ENCODE measurements at places on chromosomes 7 and 10.
A peak's percentile ranks its signal among the peaks of the same experiment; 100 is the strongest.

DNA sequence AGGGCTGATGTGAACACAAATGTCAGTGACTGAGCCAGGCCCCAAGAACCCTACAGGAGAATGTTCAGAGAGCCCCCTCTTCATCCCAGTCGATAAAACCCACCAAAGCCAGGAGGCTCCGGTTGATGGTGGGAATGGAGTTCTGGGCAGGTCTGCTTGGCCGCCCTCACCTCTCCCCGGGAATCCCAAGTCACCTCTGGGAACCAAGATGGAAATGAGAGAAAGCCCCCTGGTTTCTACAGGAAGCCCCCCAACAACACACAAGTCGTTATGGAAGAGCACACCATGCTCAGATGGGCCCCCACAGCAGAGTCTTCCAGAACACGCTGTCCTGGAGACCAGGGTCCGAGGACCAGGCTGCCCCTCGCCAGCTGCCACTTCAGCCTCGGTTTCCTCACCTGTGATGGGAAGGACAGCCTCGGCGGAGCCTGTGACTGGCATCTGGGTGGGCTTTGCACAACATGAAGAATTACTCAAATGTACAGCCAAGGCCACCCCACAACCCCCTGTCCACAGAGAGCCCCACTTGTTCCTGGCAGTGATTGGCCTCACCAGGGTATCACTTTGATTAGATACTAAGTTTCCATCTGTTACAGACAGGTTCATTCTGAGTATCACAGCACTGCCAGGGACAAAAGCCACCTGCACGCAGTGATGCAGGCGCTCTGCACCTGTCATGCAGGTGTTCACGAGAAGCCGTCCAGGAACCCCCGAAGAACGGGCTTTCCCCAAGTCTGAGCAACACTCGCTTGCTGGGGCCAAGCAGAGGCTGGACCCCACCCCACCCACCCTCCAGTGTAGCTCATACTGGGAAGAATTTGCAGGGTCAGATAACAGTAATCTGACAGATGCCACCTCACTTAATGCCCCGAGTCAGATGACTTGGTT is 57.6 kb downstream of the MKI67 start:
- peak; percentile 46 for DNase-seq

DNA sequence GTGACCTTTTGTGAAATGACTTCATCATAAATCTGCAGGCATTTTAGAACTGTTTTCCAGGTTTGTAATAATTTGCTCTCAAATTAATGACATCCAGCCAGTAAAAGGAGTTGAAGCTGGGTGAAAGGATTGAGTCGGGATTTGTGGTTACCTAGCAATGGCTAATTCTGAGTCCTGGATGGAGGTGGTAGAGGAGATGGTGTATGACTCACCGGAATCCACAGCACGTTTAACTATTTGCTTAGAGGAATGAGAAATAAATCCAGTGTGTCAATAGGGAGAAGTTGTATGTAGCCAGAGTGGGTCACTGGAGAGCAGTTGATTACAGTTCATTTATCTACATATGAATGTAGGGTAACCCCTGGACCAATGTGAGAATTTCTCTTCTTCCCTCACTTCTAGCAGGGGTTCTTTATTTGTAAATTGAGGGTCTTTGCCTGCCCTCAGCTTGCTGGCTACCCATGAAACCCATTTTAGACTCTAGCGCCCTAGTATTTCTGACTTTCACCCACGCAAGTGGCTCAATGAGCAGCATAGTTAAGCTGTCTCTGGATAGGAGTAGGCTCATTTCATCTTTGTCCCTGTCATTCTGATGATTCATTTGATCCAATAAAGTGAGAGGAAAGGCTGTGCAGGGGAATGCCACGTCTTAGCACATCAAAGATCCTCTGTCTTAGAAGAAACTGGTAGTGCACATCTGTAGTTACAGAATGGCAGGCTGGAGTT is 547.8 kb downstream of the SORCS3 start:
- no peak for DNase-seq

DNA sequence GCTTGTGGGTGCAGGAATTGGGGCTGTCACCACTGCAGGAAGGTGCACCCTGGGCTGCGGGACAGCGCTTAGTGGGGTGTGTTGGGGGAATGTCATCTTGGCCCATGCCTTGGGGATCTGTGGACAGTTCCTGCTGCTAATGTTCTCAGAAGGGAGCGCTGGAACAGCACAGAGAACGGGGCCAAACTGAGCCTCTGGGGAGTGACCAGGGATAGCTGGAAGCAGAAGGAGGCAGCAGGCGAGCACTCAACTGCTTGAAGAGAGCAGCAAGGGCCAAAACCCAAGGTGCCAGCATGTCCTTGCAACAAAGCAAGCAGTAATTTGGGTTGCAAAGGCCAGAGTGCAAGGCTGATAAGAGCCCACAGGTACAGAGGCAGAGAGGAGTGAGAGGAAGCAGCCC is 31.3 kb upstream of the WDFY4 start:
- DNase-seq, result no peak

DNA sequence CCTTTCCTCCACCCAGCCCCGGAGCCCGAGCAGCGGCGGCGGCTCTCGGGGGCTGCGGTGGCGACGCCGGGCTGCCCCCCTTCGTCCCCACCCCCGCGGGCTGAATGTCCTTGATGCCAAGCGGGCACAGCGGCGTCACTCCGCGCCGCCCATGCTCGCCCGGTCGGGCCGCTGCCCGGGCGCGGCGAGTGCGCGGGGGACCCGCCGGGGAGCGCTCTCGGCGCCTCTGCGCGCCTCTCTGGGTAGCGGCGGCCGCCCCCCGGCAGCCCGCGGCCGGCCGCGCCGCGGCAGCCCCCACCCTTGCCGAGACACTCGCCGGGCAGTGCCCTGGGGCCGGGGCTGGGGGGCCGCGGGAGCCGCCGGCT is 433 bp upstream of the PLXNA4 start:
- no peak for DNase-seq

- no peak for DNase-seq
These were observed 233.1 kb upstream of the CSTF2T start for GRCh38 chr10:51932530-51932929.

DNA sequence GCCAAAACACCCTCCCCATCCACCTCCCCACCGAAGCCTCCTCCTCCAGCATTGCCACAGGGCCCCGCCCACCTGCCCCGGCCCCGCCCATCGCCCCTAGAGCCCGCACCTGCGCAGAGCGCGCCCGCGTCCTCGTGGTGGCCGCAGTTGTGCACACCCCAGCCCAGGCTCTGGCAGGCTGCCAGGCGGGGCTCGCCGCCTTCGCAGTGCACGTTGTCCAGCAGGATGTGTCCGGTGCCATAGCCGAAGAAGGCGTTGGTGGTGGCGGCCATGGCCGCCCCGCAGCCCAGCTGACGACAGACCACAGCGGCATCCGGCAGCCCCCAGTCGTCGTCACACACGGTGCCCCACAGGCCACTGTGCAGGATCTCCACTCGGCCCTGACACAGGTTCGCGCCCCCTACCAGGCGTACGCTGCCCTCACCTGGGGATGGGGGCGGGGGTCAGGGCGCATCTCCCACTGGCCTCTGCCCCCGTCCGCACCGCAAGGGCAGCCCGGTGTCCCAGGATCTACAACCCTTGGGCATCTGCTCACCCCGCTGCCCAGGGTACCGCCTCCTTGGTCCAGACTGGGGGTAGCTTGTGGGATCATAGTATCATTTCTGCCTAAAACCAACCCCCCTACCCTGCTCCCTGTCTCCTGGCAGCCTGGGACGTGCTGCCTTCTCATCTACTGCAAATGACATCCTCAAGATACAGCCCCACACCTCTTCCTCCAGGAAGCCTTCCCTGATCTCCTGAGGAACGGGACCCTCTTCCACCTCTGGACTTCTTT is 11.9 kb downstream of the SSC4D start:
- DNase-seq, result peak; percentile 89

GRCh38 chr7:122550545-122550944 is 148.4 kb downstream of the RNF133 start:
- no peak for DNase-seq

DNA sequence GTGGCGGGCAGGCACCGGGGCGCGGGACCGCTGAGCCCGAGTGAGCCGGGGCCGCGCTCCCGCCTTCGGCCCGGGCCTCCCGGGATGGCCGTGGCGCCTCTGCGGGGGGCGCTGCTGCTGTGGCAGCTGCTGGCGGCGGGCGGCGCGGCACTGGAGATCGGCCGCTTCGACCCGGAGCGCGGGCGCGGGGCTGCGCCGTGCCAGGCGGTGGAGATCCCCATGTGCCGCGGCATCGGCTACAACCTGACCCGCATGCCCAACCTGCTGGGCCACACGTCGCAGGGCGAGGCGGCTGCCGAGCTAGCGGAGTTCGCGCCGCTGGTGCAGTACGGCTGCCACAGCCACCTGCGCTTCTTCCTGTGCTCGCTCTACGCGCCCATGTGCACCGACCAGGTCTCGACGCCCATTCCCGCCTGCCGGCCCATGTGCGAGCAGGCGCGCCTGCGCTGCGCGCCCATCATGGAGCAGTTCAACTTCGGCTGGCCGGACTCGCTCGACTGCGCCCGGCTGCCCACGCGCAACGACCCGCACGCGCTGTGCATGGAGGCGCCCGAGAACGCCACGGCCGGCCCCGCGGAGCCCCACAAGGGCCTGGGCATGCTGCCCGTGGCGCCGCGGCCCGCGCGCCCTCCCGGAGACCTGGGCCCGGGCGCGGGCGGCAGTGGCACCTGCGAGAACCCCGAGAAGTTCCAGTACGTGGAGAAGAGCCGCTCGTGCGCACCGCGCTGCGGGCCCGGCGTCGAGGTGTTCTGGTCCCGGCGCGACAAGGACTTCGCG is 534 bp downstream of the FZD9 start:
- DNase-seq, result no peak

- no peak for DNase-seq
These were observed 597 bp downstream of the ZNF277 start for GRCh38 chr7:112206991-112207592.

GRCh38 chr7:1967512-1968396 is 265.0 kb downstream of the MAD1L1 start:
- no peak for DNase-seq

- DNase-seq, result no peak
These were observed 22.8 kb downstream of the LAMB1 start for GRCh38 chr7:107980171-107980570.

- DNase-seq, result peak; percentile 65
These were observed at the start of gene PPP1R9A for GRCh38 chr7:94907026-94907810. Gene PPP1R9A, plus strand, starts transcription at chr7:94907594. Its CDS starts 2,520 bp downstream, at chr7:94910114.

- DNase-seq, result no peak
These were observed 1102.4 kb downstream of the SORCS3 start for GRCh38 chr10:105743343-105744056.

DNA sequence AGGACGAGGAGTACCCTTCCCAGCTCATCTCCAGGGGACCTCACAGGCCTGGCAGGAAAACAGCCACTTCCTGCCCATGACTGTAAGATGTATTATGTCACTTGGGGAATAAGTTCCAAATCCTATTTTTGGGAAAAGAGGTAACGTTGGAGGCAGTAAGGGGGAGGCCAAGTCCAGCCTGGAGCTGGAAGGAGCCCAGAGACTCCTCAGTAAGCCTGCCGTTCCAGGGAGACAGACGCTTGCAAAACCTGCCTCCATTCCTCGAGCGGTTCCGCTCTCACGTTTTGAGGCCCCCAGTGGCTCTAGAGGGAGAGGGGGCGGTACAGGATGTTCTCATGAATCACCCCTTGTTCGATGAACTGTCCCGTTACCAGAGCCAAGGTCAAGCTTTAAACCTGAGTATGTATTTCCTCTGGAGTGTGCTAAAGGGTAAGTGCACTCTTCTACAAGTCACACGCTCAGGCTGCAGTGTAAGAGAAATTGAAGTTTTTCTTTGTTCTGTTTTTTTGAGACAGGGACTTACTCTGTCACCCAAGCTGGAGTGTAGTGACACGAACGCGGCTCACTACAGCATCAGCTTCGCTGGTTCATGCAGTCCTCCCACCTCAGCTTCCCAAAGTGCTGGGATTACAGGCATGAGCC is 45.5 kb upstream of the CYTH3 start:
- peak; percentile 72 for DNase-seq

- DNase-seq, result peak; percentile 50
These were observed 115.5 kb upstream of the DIP2C start for GRCh38 chr10:804787-805619.

DNA sequence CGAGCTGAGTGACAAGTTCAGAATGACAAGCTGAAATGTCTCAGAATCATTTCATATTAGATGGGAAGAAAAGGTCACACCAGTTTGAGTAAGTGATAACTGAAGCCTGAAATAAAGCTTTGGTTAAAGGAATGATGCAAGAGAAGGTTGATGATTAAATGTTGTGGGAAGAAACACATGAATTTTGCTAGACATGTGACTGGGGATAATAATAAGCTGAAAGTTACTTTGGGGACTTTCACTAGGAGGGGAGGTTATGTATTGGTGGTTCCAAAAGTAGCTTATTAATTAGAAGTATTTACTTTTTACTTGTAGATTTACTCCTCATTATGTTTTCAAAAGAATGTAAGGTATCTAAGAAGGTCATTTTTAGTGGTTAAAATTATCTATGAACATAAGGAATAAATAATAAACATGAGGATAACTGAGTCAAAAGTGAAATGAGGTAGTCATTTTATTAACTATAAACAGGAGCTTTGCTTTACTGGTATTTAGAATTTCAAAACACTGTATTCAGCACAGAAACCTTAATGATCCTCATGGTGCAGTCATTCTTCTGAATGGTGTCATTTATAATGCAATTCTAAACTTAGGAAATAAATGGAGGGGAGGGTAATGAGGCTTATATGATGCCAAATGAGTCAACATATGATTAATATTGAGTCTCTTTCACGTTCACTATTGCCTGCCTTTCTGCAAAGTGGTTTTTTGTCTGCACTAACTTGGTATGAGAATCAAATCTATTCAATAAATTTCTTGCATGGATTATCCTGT is 63.7 kb downstream of the PRKG1 start:
- no peak for DNase-seq

DNA sequence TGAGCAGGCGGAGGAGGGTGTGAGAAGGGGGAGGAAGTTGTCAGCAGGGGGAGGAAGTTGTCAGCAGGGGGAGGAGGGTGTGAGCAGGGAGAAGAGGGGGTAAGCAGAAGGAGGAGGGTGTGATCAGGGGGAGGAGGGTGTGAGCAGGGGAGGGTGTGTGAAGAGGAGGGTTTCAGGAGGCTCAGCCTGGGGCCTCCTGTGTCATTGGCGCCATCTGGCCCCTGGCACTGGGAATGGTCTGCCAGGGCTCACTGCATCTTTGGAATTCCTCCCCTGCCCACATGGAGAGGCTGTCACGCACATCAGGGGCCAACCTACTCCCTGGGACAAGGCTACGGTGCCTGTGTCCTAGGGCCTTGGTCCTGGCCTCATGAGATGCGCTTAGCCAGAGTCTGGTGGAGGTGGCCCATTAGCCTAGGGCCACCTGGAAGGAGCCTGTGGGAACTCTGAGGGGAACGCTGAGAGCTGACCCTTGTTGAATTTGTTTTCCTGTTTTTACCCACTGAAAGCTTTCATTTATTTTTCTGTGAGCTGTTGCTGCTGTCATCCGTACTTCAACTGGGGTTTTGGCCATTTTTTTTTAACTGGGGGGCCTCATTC is 18.0 kb downstream of the CAMK2B start:
- DNase-seq, result peak; percentile 56

DNA sequence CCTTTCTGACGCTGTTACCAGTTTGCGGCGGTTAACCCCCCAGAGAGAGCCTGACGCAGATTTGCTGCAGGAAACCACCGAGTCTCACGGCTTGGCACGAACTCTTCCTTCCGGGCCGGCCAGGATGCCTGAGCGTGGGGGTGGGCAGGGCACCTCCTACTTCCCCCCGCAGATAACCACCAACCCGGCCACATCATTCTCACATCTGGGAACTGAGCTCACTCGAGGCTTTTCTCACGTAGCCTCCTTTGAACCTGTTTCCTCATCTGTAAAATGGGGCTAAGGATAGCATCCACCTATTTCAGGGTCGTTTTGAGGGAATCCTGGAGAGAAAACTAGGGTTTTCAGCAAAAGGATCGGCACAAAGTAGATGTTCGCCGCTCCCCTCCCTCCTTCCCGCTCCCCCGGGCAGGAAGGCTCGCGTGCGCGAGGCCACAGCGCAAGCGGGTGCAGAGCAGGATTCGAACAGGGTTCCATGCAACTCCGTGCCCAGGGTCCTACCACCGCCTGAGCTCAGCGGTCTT is 23.6 kb downstream of the DDIT4 start:
- peak; percentile 91 for DNase-seq

Data from sciatic nerve (tissue), 2 donors.